ENCODE measurements at places on chromosomes 13 and 19.

GRCh38 chr13:73625562-73626339, 508.5 kb downstream of the KLF12 start:
- H3K27me3 ChIP-seq, result peaks cover 10% of the 10 kb centered on the region
- H3K36me3 ChIP-seq, result peaks cover 8% of the 10 kb centered on the region
- H3K4me3 ChIP-seq, result no peak overlapping the region

- H3K36me3 ChIP-seq, result no peaks in the 10 kb centered on the region
- no peak overlapping the region for H3K27ac ChIP-seq
- H3K4me3 ChIP-seq, result no peak overlapping the region
Observed at GRCh38 chr13:26019881-26020870, 31.6 kb downstream of the SHISA2 start.

DNA sequence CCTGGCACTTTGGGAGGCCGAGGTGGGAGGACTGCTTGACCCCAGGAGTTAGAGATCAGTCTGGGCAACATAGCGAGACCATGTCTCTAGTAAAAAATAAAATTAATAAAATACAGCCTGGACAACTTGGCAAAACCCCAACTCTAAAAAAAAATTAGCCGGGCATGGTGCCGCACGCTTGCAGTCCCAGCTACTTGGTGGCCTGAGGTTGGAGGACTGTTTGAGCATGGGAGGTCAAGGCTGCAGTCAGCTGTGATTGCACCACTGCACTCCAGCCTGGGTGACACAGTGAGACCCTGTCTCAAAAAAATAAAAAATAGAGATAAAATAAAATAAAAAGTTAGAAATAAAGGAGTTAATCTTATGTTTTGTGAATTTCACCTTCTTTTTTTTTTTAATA, 15.6 kb upstream of the SPC24 start:
- H3K4me1 ChIP-seq, result no peaks in the 10 kb centered on the region
- H3K4me3 ChIP-seq, result no peak overlapping the region
- no peaks in the 10 kb centered on the region for H3K27me3 ChIP-seq
- no peak overlapping the region for H3K27ac ChIP-seq

DNA sequence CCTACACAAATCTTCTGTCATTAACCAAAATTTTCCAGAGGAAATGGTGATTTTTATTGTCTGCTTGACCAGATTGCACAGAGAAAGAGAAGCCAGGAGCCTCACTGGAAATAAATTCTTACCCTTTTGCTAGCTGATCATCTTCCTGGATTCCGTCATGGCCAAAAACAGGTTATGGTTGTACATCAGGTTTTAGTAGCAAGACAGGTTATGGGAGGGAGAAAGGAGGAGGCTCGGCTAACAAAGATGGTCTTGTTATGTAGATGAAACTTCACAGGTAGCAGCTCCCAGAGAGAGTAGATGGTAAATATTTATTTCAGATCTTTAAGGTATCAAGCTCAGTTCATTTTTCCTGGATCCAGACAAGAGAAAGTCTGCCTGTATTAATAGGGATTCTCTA, 19.7 kb upstream of the CEACAM3 start:
- H3K4me3 ChIP-seq, result no peak overlapping the region
- no peak for DNase-seq
- H3K27me3 ChIP-seq, result no peaks in the 10 kb centered on the region
- no peak overlapping the region for H3K27ac ChIP-seq
- no peaks in the 10 kb centered on the region for H3K36me3 ChIP-seq

DNA sequence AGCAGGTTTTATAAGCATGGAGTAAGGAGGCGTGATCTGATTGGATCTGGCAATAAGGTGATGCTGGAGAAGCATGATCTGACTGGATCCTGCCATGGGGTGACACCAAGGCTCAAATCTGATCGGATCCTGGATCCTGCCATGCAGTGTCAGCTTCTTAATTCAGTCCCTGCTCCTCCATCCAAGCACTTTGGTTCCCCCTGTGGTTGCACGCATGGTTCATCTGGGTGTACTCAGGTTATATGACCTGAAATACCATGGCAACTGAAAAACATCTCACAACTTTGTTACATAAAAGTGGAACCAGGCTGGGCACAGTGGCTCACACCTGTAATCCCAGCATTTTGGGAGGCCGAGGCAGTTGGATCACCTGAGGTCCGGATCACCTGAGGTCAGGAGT, 17.6 kb upstream of the KLK4 start:
- no peak overlapping the region for H3K27ac ChIP-seq
- no peak overlapping the region for H3K4me3 ChIP-seq
- H3K27me3 ChIP-seq, result peaks cover 32% of the 10 kb centered on the region
- no peak for DNase-seq
- H3K36me3 ChIP-seq, result no peaks in the 10 kb centered on the region

- no peak overlapping the region for H3K27ac ChIP-seq
- H3K4me3 ChIP-seq, result no peak overlapping the region
- 0 out of 2 replicates have a peak, but pooled peaks cover 2% of the 10 kb centered on the region for H3K4me1 ChIP-seq
- no peak for DNase-seq
- H3K36me3 ChIP-seq, result no peaks in the 10 kb centered on the region
Observed at GRCh38 chr13:41200126-41200525, 5.8 kb upstream of the KBTBD7 start.

Measured in WTC11 (cell line).